ENCODE measurements at places on chromosomes 3 and 15. TPM values are rescaled to one million over a fixed set of nuclear protein-coding genes. Genes with fewer than 3 reads are reported as not detected.

- no peak for DNase-seq
- no peak overlapping the region for H3K27ac ChIP-seq
- peaks cover 38% of the 10 kb centered on the region for H3K27me3 ChIP-seq
These were observed 35.0 kb downstream of the ATP2B2 start for GRCh38 chr3:10470120-10471053.

- H3K27me3 ChIP-seq = no peaks in the 10 kb centered on the region
- H3K4me3 ChIP-seq = peak overlapping the region; percentile 71
- H3K27ac ChIP-seq = peak overlapping the region; percentile 52
- no peaks in the 10 kb centered on the region for H3K36me3 ChIP-seq
- no peak for DNase-seq
These were observed 27.3 kb downstream of the ATOSA start for GRCh38 chr15:52651868-52652267.

- H3K27ac ChIP-seq = no peak overlapping the region
- DNase-seq = no peak
- H3K4me1 ChIP-seq = peaks cover 12% of the 10 kb centered on the region
- no peaks in the 10 kb centered on the region for H3K36me3 ChIP-seq
- H3K4me3 ChIP-seq = no peak overlapping the region
These were observed 372.3 kb upstream of the IL12A start for GRCh38 chr3:159616234-159616825.

GRCh38 chr3:179526989-179527391 lies 35.7 kb upstream of the ACTL6A start:
- H3K27ac ChIP-seq = peak overlapping the region; percentile 63
- no peak for DNase-seq
- peak overlapping the region; percentile 72 for H3K4me3 ChIP-seq
- peaks cover 3% of the 10 kb centered on the region for H3K27me3 ChIP-seq

- H3K4me1 ChIP-seq = no peaks in the 10 kb centered on the region
- no peaks in the 10 kb centered on the region for H3K36me3 ChIP-seq
- no peak for DNase-seq
These were observed 9.1 kb downstream of the CD80 start for GRCh38 chr3:119550192-119550910.

- H3K4me1 ChIP-seq = peaks cover 15% of the 10 kb centered on the region
- H3K27me3 ChIP-seq = peaks cover 24% of the 10 kb centered on the region
- no peaks in the 10 kb centered on the region for H3K36me3 ChIP-seq
- no peak for DNase-seq
These were observed 73.0 kb downstream of the FAM43A start for GRCh38 chr3:194758716-194759115.

Gene TMEM40
- total RNA-seq = 51.3 TPM

DNA sequence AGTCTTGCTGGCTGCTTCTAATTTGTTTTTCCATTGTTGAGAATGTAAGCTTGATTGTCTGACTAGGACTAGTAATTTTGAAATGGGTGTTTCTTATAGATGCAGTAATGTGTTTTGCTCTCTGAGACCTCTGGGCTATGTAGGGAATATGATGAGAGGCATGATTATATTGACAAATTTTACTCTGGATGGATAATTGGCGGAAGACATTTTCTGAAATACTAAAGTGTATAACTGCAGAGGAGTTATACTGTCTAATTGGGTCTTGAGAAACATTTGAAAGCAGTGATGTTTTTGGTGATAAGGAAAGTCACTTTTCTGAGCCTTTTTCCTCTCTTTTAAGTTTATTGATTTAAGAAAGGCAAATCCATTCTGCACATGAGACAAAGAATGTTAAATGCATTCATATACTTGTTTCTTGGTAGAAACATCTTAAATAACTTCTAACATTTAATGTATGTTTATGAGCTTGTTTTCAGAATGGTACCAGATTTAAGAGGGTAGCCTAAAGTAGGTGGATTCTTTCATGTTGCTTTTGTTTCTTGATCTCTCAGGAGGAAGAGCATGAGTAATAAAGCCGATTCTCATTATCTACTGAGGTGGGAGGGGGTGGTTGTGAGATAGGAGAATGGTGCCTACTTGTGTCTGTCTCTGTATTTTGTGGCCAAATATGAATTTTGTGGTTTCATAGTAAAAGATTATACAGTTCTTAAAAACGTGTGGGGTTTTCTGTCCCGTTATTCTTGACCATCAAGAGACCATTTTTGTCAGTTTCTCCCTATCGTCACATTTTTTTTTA lies 2.0 kb downstream of the ATP2C1 start:
- H3K27me3 ChIP-seq = no peaks in the 10 kb centered on the region
- peaks cover 34% of the 10 kb centered on the region for H3K4me1 ChIP-seq
- H3K4me3 ChIP-seq = peak overlapping the region; percentile 95
- peak overlapping the region; percentile 93 for H3K27ac ChIP-seq
- DNase-seq = no peak

Gene MUSTN1
- 1.8 TPM for total RNA-seq
